ENCODE measurements at places on chromosomes 13 and 19.

GRCh38 chr13:33092073-33092987, 76.1 kb downstream of the KL start:
- no peak for DNase-seq

DNA sequence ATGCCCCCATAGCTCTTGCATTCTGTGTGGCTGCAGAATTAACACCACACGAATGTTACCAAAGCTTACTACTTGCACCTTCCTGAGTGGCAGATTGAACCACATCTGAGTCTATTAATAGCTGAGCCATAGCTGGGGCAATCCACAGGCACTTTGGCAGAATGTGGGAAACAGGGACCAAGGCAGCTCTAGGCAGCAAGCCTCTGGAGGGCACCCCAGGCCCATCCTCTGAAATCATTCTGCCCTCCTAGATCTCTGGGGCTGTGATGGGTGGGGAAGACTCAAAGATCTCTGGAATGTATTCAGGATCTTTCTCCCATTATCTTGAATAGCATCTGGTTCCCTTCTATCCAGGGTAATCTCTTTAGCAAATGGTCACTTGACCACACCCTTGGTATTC, 139.3 kb downstream of the TNFRSF19 start:
- DNase-seq, result no peak

DNA sequence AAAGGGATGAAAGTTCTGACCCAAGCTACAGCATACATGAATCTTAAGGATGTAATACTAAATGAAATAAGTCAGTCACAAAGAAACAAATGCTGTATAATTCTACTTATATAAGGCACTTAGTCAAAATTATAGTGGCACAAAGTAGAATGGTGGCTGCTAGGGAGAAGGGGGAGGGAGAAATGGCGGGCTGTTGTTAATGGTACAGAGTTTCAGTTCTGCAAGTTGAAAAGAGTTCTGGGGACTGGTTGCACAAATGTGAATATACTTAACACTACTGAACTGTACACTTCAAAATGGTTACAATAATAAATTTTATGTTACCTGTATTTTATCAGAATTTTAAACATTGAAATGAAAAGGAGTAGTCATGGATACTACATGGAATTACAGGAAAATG, 48.9 kb upstream of the CLDN10 start:
- DNase-seq, result no peak

- no peak for DNase-seq
Observed at GRCh38 chr19:604355-604754, 14.7 kb downstream of the HCN2 start.

DNA sequence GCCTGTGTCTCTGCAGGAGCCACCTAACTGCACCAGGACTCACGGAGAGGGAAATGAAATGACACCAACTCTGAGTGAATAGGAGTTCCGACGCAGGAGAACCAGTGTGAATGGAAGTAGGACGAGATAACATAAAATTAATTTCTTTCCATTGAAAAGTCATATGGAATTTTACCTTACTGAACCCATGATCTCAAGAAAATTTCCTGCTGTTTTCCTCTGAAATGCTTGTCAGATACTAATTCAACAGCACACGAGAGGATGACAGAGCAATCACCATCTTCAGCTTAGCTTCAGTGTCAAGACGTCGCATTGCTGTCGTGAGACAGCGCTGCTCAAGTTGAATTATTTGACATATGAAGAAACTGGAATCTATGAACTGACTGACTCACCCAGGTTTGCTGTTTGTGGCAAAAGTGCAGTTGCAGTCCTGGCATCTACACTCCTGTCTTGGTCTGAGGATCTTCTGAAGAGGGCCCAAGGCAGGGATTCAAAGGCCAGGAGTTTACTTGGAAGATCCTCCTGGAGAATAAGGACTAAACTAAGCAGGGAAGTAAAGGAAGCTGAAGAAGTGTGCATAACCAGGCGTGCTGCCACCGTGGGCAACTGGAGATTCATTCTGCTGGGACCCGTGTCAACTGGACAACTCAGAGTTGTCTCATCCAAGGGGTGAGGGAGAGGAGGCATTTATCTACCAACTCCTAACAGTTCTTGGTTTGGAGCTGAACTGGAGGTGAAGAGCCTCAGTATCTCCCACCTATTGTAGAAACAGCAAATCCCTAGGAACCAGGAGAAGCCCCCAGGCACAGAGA, 214.4 kb upstream of the IRS2 start:
- DNase-seq, result no peak

Data from KG1 (cell line).